Activated T-helper 2 cell treated with anti-CD3 and anti-CD28 coated beads, Interferon-gamma antibody, Interleukin-2, Interleukin-4, amounts not matched to agents 10 μg/mL and 5 μg/mL and 100 μg/mL, durations not matched to agents 14 hours and 24 hours and 36 hours (primary cell): ENCODE measurements at places on chromosomes 1 and 21. TPM values are rescaled to one million over a fixed set of nuclear protein-coding genes. Genes with fewer than 3 reads are reported as not detected.

DNA sequence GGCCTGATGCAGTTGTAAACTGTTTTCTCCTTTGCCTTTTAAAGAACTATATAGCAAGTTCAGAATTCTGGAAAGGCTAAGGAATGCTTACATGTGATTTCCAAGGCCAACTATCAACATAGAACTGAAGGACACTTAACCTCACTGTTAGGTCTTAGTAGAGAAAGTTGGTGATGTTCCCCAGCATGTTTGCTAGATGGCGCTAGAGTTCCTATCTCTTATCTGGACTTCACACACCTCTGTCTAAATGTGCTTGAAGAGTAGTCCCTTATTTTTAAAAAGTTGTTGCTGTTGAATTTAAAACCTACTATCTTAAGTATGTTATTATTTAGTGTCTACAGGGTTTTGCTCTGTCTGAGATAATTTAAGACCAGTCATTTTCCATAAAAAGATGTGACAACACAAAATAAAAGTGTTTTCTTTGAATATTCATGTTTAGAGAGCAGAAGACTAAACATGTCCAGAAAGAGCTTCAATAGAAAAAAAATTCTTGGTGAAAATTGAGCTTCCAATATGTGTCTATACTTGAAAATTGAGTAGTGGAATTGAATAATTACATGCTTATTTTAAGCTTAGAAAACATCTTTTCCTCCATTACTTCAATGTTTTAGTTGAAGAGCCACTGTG, 237.3 kb downstream of the S1PR1 start:
- no peak for DNase-seq

GRCh38 chr1:156627313-156627880, 8.2 kb downstream of the HAPLN2 start:
- no peak for DNase-seq

- DNase-seq = no peak
Observed at GRCh38 chr1:42960566-42961311, 2.1 kb upstream of the SLC2A1 start.

GRCh38 chr21:35401476-35401875, 352.4 kb upstream of the RUNX1 start:
- DNase-seq = no peak

Gene SLC44A5
- not detected in 2 replicates for total RNA-seq

GRCh38 chr1:94093996-94094395, 27.0 kb downstream of the ABCA4 start:
- DNase-seq = no peak

DNA sequence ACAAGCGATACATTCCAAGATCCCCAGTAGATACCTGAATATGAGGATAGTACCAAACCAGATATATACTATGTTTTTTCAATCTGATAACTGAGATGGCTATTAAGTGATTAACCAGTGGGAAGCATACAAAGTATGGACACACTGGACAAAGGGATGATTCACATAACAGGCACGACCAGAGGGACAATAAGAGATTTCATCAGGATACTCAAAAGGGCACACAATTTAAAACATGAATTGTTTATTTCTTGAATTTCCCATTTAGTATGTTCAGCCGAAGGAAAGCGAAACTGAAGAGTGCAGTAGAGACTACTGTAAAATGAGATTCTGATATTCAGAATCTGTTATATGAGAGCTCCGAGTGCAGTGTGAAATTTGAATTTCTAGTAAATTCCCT, 10.6 kb downstream of the ZZZ3 start:
- DNase-seq = no peak

DNA sequence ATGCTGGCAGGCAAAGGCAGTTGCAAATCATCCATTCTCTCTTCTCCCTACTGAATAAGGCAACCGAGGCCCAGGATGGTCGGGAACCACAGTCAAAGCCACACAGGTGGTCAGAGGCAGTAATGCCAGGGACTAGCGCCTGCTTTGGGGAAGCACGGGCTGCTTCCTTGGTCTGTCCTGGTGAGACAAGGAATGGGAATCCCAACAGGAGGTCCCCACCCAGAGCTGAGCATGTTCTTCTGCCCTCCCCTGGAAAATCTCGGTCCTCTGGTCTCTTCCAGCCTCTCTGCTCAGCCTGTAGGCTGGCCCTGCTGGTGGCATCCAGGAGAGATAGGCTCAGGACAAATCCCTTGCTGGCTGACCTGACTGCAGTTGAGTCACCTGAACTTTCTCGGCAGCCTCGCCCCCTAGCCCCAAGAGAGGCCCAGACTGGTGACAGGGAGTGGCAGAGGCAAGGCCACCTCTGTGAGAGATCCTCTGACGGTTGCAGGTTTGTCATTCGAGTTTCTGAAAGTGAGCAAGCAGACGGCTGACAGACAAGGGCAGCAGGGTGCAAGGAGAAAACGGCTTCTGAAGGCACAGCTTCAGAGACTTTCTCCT, 5.8 kb downstream of the OLIG1 start:
- no peak for DNase-seq

- DNase-seq = no peak
Observed at GRCh38 chr1:178574345-178574744, 61.4 kb downstream of the TEX35 start.

Gene OVAAL
- total RNA-seq = not detected in 2 replicates

DNA sequence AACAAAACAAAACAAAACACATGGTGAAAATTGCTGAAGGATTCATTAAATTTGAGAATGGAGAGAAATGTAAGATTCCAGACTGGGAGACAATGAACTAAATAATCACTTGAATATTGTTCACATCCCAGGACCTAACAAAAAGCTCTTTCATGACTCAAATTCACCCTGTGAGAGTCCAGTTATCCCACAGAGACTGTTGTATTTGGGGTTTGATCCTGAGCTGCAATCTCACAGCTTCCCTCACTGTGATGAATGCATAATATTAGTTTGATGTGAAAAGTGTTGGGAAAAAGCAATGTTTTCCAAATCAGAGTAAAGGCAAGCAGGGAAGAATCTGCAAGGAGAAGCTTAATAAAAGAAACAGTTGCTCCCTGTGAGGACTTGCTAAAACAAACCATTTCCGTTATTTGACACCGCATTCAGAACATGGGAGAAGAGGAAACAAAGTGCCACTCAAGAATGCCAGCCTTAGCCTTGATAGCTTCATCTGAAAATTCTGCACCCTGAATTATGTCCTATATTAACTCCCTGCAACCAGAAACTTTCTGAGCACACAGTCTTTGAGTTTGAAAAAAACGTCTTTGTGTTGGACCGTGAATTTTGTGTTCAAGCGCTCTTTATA, 208.8 kb downstream of the DAB1 start:
- no peak for DNase-seq

DNA sequence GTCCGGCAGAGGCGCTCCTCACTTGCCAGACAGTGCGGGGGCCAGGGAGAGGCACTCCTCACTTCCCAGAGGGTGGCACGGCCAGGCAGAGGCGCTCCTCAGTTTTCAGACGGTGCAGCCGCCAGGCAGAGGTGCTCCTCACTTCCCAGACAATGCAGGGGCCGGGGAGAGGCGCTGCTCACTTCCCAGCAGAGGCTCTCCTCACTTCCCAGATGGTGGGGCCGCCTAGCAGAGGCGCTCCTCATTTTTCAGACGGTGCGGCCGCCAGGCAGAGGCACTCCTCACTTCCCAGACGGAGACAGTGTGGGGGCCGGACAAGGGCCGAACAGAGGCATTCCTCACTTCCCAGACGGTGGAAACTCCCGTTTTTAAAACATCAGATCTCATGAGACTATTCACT, 238.4 kb upstream of the CACYBP start:
- no peak for DNase-seq

- DNase-seq = no peak
Observed at GRCh38 chr1:8465013-8465412, 147.1 kb downstream of the SLC45A1 start.

- DNase-seq = no peak
Observed at GRCh38 chr1:76465030-76465429, 390.5 kb downstream of the ST6GALNAC3 start.

GRCh38 chr1:58968360-58968952, 184.6 kb upstream of the JUN start:
- DNase-seq = peak; percentile 43

Gene FAM151A
- not detected in 2 replicates for total RNA-seq

DNA sequence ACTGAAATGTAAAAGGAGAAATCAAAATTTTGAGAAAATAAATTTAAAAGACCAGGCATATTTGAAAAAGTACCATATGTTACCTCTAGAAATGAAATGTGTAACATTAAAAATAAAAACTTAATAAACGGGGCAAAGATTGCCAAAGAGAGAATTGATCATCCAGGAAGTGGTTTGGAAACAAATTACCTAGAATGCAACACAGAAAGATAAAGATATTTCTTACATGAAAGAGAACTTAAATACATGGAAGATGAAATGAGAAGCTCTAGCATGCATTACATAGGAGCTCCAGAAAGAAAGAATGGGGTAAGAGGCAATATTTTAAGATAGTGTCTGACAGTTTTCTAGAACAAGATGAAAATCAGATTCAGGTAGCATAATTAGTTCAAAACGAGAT, 235.9 kb upstream of the IRF2BP2 start:
- DNase-seq = no peak

DNA sequence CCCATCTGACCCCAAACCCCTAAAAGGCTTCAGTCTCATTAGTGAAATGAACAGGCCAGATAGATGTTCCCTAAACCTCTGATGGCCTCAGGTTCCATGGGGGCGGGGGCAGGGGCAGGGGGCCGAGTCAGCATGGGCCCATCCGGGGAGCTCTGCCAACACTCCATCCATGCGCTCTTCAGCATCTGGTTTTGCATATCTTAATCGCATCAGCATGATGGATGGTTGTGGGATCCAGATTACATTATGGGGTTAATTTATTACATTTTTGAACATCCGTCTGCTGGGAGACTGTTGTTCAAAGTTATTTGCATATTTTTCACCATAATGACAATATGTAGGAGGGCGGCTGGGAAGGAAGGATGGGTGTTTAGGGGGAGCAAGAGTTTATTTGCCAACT, 3.1 kb upstream of the MAD2L2 start:
- no peak for DNase-seq

GRCh38 chr1:41365772-41366454, 4.7 kb downstream of the FOXO6 start:
- DNase-seq = no peak

GRCh38 chr1:96365076-96365475, 356.5 kb upstream of the PTBP2 start:
- DNase-seq = no peak

Gene GJA8
- not detected in 2 replicates for total RNA-seq

Gene TMEM200B
- total RNA-seq = 0.44 and 0.46 TPM in 2 replicates

Gene CCDC27
- total RNA-seq = 0.07 TPM in 1 of 2 replicates, not detected in the other

GRCh38 chr1:229199261-229200243, 71.4 kb upstream of the RAB4A start:
- no peak for DNase-seq

DNA sequence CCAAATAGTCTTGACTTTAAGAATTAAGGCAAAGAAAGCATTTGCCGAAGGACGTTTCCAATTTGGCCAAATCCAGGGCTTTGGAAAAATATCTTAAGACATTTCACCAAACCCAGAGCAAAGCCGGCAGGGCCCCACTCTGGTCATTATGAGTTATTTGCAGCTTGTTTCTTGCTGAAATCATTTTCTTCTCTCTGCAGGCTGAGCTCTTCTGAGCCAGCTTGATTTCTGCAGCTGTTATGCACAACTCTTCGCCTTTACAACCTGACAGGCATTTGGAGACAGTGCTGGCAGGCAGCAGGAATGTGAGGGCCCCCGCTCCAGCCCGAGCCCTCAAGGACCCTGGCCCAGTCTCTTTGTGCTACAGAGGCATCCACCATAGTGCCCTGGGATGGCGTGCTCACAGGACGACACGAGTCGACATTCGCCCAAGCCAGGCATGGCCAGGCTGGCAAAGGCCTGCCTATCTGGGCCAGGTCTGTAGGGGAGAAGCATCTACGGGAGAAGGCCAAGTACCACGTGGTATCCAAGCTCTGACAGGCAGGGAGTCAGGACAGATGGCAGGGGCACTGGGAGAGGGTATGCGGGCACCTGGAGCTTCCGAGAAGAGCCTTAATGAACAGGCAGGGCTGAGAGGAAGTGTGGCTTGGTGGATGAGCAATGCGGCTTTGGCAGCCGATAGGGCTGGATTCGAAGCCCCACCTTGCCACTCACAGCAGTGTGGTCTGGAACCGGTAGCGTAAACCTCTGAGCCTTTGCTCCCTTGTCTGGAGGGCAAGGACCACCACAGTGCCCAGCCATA, 32.3 kb downstream of the SYF2 start:
- no peak for DNase-seq

GRCh38 chr21:40208948-40209345, 341.7 kb downstream of the PCP4 start:
- DNase-seq = no peak

DNA sequence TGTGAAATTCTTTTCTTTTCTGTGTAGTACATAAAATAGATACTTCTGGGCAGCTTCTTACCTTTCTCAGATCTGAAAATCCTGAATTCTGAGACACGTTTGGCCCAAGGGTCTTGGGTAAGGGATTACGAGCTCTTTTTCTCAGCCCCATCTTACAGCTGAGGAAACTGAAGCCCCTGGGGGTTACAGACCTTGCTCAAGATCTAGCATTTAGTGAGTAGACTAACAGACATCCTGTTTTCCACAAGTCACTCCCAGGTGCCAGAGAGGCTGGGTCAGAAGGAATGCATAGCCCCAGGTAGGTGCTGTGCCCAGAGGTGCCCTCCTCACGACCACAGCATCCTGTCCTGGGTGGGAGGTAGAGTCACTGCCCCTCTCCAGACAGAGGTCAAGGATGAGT, 13.2 kb upstream of the CREG1 start:
- DNase-seq = no peak

DNA sequence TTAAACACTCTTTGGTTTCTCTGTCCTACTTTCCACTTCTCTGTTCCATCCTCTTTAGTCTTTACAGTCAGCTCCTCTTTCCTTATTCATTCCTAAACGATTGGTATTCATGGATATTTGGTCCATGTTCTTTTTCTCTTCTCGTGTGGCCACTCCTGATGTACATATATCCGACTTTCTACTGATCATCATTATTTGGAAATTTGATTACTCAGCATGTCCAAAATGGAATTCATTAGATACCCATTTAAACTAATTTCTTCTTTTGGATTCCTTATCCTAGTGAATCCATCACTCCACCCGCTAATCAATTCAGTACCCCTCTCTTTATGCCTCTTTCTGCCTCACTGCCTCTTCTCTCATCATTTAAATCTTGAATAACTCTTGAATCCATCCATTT, 43.8 kb upstream of the TNFSF18 start:
- DNase-seq = no peak

DNA sequence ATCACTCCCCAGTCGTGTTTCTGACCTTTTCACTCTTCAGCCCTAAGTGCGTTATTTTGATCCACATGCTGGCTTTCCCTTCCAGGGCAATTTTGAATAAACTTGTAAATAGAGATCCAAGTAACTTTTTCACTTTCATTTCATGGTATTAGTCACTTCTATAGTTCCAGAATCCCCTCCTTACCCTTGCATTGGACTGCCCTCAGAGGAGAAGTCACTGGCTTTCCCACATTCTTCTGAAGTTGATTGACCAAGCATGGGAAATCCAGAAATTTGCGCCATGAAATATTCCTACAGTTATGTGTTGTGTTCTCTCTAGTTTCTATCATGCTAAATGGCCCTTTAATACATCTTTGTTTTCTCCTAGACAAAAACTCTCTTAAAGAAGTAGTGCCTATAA, 177.3 kb upstream of the GORAB start:
- DNase-seq = no peak
